Cerebellum (tissue), 4 donors: ENCODE measurements at places on chromosomes 5 and 9. TPM values are rescaled to one million over a fixed set of nuclear protein-coding genes. Genes with fewer than 3 reads are reported as not detected.

GRCh38 chr9:79895232-79895631 is 323.5 kb downstream of the TLE4 start:
- DNase-seq: no peak

DNA sequence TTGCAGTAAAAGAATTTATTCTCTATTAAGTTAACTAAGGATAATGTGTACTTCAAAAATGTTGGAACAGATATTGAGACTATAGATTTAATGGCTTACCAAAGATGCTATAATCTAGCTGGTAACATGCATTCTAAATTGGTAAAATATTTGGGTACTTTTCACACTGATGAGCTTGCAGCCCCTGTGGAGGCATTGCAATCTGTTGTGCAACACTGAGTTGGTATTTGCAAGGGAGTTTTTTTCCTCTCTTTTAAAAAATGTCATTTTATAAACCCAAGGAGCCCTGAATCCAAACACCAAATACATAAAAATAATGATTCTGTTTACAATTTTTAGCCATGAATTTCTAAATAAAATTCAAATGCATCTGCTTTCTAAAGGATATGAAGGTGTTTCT is 944.8 kb downstream of the DTWD2 start:
- DNase-seq: no peak

GRCh38 chr5:154174091-154174490 is 16.4 kb upstream of the GALNT10 start:
- no peak for DNase-seq

- no peak for DNase-seq
Observed at GRCh38 chr5:74372502-74373064, 267.9 kb downstream of the ENC1 start.

GRCh38 chr9:123391233-123391632 is 35.2 kb downstream of the CRB2 start:
- DNase-seq: no peak

- DNase-seq: peak; percentile 51
Observed at GRCh38 chr9:99296291-99296951, 74.3 kb downstream of the SEC61B start.

Gene IFNA13
- not detected for total RNA-seq

Gene SHOC1
- not detected for total RNA-seq
